IPS DF 6.9 (cell line): ENCODE measurements at places on chromosomes 5 and 9.

DNA sequence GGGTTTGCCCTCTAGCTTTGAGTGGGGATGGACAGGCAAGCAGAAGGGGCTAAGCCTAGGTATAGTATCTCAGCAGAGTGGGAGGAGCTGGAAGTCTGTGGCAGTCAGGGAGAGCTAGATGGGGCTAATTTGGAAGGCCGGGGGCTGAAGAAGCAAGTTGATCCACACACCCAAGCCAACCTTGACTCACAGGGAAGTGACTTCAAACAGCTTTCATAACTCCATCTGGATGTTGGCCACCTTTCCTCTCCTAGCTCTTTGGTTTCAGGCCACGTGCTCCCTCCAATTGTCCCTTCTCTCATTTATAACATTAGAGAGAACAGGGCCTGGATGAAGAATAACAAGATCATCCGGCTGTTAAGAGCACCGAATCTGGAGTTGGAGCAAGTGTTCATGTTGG is 36.8 kb downstream of the EGR1 start:
- no peaks in the 10 kb centered on the region for H3K27me3 ChIP-seq
- no peaks in the 10 kb centered on the region for H3K36me3 ChIP-seq
- H3K4me3 ChIP-seq: no peak overlapping the region
- no peaks in the 10 kb centered on the region for H3K4me1 ChIP-seq

- no peak overlapping the region for H3K27ac ChIP-seq
- H3K4me1 ChIP-seq: 0 out of 2 replicates have a peak, but pooled peaks cover 1% of the 10 kb centered on the region
- H3K27me3 ChIP-seq: no peaks in the 10 kb centered on the region
- H3K36me3 ChIP-seq: peaks cover 4% of the 10 kb centered on the region; the same call in 1 of the 2 replicates
Observed at GRCh38 chr9:131076347-131077195, 19.8 kb upstream of the AIF1L start.

DNA sequence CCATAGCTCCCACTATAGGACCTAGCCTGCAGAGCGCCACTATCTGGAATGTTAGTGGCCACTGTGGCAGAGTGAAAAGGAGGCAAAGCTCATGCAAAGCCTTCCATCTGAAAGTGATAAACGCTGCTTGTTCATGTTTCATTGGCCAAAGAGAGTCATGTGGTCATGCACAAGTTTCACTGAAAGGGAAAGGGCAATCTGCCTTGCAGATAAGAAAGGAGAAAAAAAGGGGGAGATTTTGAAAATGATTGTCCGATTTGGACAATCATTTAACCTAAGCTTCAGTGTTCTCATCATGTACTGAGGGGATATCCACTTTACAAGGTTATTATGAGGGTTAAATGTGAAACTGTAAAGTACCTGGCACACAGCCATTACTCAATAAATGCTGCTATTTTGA is 9.0 kb upstream of the MOB3B start:
- H3K36me3 ChIP-seq: no peaks in the 10 kb centered on the region
- H3K4me3 ChIP-seq: no peak overlapping the region
- H3K27me3 ChIP-seq: no peaks in the 10 kb centered on the region
- DNase-seq: no peak

DNA sequence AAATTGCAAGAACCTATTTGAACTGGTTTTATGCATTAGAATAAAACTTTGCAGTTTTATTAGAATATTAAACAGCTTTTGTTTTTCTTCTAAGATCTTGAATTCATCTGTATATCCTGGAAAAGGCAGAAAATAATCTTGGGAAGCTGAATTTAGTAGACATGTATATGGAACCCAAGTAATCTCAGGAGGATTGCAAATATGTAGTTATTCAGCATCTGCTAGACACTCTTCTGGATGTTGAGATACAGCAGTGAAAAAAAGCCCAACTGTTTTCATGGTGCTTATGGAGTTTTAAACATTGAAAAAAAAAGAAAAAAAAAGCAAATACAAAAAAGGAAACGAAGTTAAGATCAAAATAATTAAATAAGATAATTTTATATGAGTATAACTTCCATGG is 922.2 kb upstream of the SEMA6A start:
- H3K27me3 ChIP-seq: no peaks in the 10 kb centered on the region
- H3K4me1 ChIP-seq: no peaks in the 10 kb centered on the region
- no peaks in the 10 kb centered on the region for H3K36me3 ChIP-seq
- DNase-seq: no peak
- H3K27ac ChIP-seq: no peak overlapping the region

- H3K4me1 ChIP-seq: no peaks in the 10 kb centered on the region
- peak; percentile 9 for DNase-seq
- H3K27ac ChIP-seq: no peak overlapping the region
- H3K27me3 ChIP-seq: no peaks in the 10 kb centered on the region
- no peak overlapping the region for H3K4me3 ChIP-seq
Observed at GRCh38 chr9:121107029-121107428, 32.3 kb downstream of the CNTRL start.

DNA sequence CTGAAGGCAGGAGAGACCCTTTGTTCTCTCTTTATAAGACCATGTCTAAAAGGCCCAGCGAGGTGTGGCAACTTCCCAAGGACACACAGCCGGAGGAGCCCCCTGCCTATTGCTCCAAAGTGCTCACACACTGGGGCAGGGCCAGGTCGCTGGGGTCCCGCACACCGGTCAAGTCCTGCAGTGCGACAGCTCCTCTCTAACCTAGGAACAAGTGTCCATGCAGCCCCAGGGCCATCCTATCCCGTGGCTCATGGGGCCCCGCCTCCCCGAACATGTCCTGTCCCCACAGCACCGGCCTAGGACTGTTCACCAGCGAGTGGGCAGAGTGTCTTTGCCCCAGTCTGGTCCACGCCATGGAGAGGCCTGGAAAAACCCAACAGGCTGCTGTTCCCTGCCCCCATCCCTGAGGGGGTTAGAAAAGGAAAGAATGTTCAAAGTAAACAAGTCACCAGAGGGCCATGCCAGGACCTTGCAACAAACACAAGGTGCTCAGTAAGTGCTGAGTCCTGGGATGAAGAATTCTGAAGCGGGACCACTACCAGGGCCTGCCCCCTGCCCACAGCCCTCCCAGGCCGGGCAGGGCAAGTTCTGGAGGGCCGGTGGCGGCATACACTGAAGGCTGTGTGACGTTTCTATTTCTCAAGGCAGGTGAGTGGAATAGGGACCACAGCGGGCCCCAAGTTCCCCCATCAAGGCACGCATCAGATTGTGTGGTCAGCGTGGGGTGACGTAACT is 938 bp downstream of the NINJ1 start:
- H3K27me3 ChIP-seq: no peaks in the 10 kb centered on the region
- H3K36me3 ChIP-seq: no peaks in the 10 kb centered on the region
- no peak for DNase-seq
- no peak overlapping the region for H3K27ac ChIP-seq
- H3K4me1 ChIP-seq: peaks cover 8% of the 10 kb centered on the region

DNA sequence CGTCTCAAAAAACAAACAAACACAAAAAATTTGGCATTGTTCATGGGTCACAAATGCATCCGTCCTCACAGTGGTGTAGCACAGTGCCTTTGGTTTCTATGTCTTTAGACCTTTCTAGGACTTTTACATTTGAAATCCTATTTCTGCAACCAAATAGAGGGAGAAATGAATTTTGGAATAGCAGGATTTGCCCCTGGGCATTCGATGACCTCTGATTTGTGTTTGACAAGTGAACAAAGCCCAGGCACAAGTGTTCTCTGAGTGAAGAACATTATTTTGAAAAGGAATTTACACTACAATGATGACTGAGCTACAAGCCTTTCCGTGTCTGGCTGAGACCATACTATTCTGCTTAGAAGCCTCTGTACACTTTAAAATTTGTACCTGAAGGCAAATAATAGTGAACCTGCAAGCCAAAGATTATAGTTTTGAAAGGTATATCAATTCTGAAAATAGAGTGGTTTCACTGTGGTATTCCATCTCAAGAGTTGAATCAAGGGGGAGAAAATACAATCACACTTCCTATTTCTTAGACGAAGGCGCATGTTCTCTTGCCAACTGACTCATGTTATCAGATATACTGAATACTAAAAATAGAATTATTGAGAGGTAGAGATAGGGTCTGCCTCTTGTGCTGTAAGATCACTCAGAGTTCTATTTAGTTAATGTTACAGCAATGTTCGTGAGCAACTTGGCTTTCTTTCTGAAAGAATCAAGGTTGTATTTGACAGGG is 297.6 kb downstream of the KDM4C start:
- H3K27ac ChIP-seq: no peak overlapping the region
- H3K4me3 ChIP-seq: no peak overlapping the region
- H3K27me3 ChIP-seq: no peaks in the 10 kb centered on the region
- H3K4me1 ChIP-seq: no peaks in the 10 kb centered on the region; the same call in 1 of the 2 replicates

DNA sequence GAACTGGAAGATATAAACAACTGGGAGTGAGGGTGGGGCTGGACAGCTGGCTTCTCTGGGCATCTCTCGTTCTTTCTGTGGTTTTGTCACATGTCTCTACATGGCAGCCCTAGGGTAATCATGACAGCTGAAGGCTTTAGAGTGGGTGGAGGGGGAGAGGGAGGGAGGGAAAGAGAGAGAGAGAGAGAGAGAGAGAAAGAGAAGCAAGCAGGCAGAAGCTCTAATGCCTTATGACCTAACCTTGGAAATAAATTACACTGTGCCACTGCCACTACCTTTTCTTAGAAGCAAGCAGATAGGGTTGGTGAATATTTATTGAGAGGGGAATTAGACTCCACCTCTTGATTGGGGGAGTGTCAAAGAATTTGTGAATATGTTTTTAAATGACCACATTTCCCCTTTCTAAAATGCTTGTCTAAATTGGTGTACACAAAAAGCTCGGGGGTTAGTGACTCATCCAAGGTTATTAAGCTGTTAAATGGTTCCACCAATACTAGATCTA is 2.6 kb upstream of the DAPK1 start:
- no peak overlapping the region for H3K4me3 ChIP-seq
- no peak overlapping the region for H3K27ac ChIP-seq
- DNase-seq: no peak
- no peaks in the 10 kb centered on the region for H3K27me3 ChIP-seq

DNA sequence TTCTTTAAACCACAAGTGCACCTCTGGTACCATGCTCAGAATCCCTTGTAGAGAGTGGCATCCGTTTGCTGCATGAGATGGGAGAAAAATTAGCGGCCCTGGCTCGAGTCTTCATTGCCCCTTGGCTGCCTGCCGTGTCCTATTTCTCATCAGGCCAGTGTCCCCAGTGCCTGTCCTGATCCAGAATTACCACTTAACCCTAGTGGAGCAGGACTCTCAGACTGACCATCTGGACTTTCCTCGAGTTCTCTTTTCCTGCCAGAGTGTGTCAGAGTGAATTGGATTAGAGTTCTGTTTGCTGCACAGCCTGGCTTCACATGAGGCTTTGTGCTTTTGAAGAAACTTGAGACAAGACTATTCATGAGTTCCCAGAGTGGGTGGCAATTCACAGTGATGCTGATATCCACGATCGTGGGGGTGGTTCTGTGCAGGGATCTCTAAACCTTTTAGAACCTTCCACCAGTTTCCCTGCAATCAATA is 92.6 kb downstream of the C9orf152 start:
- peaks cover 15% of the 10 kb centered on the region for H3K4me1 ChIP-seq
- H3K27ac ChIP-seq: peak overlapping the region; percentile 20
- no peak overlapping the region for H3K4me3 ChIP-seq
- no peak for DNase-seq

- no peaks in the 10 kb centered on the region for H3K36me3 ChIP-seq
- no peaks in the 10 kb centered on the region for H3K27me3 ChIP-seq
- no peaks in the 10 kb centered on the region for H3K4me1 ChIP-seq
- H3K27ac ChIP-seq: no peak overlapping the region
- DNase-seq: no peak
Observed at GRCh38 chr9:89036891-89037290, 45.6 kb downstream of the S1PR3 start.

DNA sequence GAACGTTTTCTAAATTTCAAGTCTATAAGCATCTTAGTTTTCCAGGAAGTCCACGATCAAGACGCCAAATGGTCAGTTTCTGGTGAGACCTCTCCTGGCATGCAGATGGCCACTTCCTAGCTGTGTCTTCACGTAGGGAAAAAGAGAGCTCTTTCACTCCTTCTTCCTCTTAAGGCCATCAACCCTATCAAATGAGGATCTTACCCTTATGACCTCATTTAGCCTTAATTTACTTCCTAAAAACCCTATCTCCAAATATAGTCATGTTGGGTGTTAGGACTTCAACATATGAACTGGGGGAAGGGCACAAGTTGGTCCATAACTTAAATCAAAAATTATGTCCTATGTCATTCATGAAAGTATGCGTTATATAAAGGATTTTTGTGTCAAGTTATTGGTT is 229.5 kb downstream of the ARL15 start:
- H3K4me1 ChIP-seq: no peaks in the 10 kb centered on the region
- H3K4me3 ChIP-seq: no peak overlapping the region
- no peaks in the 10 kb centered on the region for H3K27me3 ChIP-seq
- H3K36me3 ChIP-seq: no peaks in the 10 kb centered on the region

DNA sequence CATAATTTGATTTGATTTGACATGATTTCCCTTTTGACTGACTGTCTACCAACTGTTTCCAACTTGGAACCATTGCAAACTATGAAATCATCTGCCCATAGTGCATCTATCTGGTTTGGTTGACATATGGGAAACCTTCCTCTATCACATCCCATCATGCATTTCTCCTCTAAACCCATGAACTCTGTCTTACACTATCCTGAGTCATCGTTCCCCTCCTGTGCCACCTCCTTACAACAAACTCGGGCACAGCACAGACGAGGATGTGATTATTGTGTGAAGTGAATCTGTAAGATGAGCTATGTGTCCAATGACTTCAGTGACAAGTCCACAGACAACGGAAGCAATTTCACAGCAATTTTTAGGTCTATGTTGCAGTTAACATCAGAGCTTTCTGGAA is 126.1 kb downstream of the NPR3 start:
- no peaks in the 10 kb centered on the region for H3K36me3 ChIP-seq
- H3K27ac ChIP-seq: no peak overlapping the region
- no peaks in the 10 kb centered on the region for H3K27me3 ChIP-seq
- no peak overlapping the region for H3K4me3 ChIP-seq
- no peak for DNase-seq

- no peaks in the 10 kb centered on the region for H3K27me3 ChIP-seq
- no peaks in the 10 kb centered on the region for H3K36me3 ChIP-seq
- H3K4me1 ChIP-seq: no peaks in the 10 kb centered on the region
- no peak overlapping the region for H3K27ac ChIP-seq
Observed at GRCh38 chr9:32584784-32585183, 11.8 kb upstream of the NDUFB6 start.

DNA sequence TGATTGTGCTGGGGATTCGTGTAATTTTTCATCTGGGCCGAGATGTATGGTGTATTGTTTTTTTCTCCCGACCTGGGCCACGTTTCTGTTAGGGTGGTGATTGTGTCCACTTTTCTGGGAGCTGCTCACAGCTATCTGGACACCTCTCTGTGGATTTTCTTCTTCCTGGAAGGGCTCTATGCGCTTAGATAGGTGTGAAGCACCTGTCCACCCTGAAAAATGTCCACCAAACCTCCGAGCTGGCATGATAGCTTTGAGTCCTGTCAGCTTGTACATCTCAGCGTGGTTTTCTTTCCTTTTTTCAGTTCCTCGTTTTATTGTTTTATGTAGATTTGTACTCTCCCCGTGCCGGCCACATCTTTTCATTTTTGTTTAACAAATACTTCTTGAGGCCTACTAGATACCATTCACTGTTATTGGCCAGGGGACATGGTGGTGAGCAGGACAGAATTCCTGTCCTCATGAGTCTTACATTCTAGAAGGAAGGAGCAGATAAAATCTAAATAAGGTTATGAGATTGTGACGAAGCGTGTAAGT is 1.1 kb downstream of the UGCG start:
- no peak for DNase-seq
- H3K4me1 ChIP-seq: no peaks in the 10 kb centered on the region
- no peaks in the 10 kb centered on the region for H3K36me3 ChIP-seq
- H3K27ac ChIP-seq: no peak overlapping the region
- H3K27me3 ChIP-seq: no peaks in the 10 kb centered on the region
